ENCODE measurements at places on chromosomes 4 and X. TPM values are rescaled to one million over a fixed set of nuclear protein-coding genes. Genes with fewer than 3 reads are reported as not detected.

Gene KCNIP4
- polyA plus RNA-seq = not detected

Gene RAI2
- 4.2 TPM for polyA plus RNA-seq

Gene REPS2
- 1.7 TPM for polyA plus RNA-seq

Gene ING2
- polyA plus RNA-seq = 9.4 TPM

Gene TMSB15B
- 8.6 TPM for polyA plus RNA-seq

Gene CT45A2
- polyA plus RNA-seq = not detected

- no peaks in the 10 kb centered on the region for H3K36me3 ChIP-seq
- no peak overlapping the region for H3K27ac ChIP-seq
- DNase-seq = no peak
These were observed 172.8 kb downstream of the PDHA2 start for GRCh38 chr4:96012687-96013086.

- peak; percentile 82 for DNase-seq
- peaks cover 17% of the 10 kb centered on the region for H3K4me1 ChIP-seq
- H3K36me3 ChIP-seq = no peaks in the 10 kb centered on the region
- H3K27me3 ChIP-seq = no peaks in the 10 kb centered on the region
These were observed 114.9 kb upstream of the TEX13D start for GRCh38 chrX:124217304-124218251.

GRCh38 chr4:105509714-105510113 lies 35.9 kb upstream of the PPA2 start:
- no peaks in the 10 kb centered on the region for H3K27me3 ChIP-seq
- no peak overlapping the region for H3K27ac ChIP-seq
- no peaks in the 10 kb centered on the region for H3K36me3 ChIP-seq
- no peaks in the 10 kb centered on the region for H3K4me1 ChIP-seq
- H3K4me3 ChIP-seq = no peak overlapping the region

DNA sequence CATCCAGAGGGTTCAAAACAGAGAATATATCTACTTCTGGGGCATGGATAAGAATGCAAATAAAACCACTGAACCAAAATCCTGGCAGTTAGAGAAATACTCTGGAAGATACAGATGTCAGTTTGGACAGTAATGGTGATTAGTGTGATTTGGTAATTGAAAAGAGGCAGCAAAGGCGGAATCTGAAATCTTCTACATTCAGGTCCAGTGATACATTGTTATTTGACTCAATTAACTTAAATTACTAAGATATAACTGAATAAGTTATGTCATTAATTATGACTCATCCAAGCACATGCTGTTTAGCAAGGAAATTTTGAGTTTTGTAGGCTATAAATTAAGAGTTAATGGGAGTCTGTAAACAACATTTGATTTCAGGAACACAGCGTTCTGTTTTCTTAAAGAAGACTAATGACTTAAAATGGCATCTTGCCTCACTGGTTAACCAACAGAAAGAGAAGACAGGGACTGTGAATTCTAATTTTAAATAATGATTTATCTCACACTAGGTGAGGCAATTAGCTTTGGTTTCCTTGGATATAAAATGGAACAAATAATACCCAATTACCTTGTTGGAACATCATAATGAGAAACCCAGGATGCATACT lies 937.1 kb downstream of the PDHA2 start:
- H3K27me3 ChIP-seq = no peaks in the 10 kb centered on the region
- no peak for DNase-seq
- H3K36me3 ChIP-seq = no peaks in the 10 kb centered on the region
- no peak overlapping the region for H3K27ac ChIP-seq

DNA sequence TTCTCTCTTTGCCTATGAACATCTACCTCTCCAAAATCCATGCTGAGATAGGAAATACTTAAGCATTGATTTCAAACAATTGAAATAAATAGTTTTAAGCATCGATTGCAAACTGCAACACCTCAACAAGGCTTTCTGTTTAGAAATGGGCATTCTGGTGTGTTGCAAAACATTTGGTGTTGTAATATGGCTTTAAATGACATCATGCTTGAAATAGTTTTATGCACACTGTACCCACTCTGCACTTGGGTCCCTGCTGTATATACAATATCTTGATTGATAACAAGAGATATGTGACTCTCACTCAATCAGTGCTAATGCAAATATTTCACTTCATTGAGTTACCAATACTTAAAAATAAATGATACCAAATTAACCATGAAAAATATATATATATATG lies 964.9 kb upstream of the GRIA3 start:
- H3K27ac ChIP-seq = no peak overlapping the region
- DNase-seq = no peak
- no peaks in the 10 kb centered on the region for H3K36me3 ChIP-seq
- H3K4me1 ChIP-seq = no peaks in the 10 kb centered on the region
- no peaks in the 10 kb centered on the region for H3K27me3 ChIP-seq

- no peak overlapping the region for H3K4me3 ChIP-seq
- H3K36me3 ChIP-seq = peaks cover 81% of the 10 kb centered on the region
- peaks cover 17% of the 10 kb centered on the region for H3K4me1 ChIP-seq
- DNase-seq = no peak
These were observed 32.2 kb downstream of the RNF4 start for GRCh38 chr4:2501034-2501594.

DNA sequence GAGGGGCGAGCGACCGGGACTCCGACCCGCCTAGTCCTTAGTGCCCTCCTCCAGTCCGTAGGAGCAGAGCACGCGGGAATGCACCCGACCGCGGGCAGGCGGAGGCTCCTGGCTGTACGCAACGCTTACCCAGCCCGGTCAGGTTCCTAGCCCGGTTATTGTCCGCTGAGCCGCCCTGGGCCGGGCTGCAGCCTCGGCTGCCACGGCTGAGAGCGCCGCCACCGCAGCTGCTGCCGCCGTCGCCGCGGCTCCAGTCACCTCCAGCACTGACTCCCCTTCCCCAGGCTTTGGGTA lies at the start of gene AMER1:
Gene AMER1, minus strand, starts transcription at position 268 of the 294 bp plus-strand sequence. CDS start 12,422 bp downstream, outside the sequence.
- no peaks in the 10 kb centered on the region for H3K36me3 ChIP-seq
- peak within 1 kb of the TSS; percentile 92 for H3K27ac ChIP-seq
- no peaks in the 10 kb centered on the region for H3K27me3 ChIP-seq
- H3K4me3 ChIP-seq = peak within 1 kb of the TSS; percentile 62
- H3K4me1 ChIP-seq = peaks cover 26% of the 10 kb centered on the region

DNA sequence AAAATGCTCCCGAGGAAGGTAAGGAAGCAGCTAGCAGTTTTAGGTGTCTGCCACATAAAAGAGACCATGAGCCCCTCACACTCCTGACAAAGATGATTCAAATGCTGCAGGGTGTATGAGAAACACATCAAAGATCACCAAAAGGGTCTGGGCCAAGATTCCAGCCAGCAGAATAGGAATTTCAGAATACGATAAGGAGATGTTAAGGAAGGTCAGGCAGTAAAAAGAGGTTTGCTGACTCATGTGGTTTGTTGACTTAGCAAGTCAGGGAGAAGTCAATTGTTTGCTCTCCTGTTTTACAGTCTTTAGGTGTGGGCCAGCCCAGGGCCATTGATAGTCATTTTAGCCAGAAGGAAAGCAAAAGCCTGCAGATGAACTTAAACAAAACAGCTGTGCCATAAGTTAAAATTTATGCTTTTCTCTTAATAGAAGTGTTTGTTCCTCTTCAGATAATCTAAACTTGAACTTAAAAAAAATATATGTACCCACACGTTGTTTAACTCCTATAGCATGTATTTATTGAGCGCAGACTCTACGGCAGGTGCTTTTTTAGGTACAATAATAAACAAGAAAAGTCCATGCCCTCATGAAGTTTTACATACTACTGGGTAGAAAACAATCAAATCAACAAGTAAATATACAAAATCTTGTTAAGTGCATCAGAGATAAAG lies 115.6 kb downstream of the CAMK2D start:
- no peaks in the 10 kb centered on the region for H3K27me3 ChIP-seq
- H3K4me3 ChIP-seq = no peak overlapping the region
- H3K4me1 ChIP-seq = peaks cover 24% of the 10 kb centered on the region
- no peaks in the 10 kb centered on the region for H3K36me3 ChIP-seq
- peak overlapping the region; percentile 0 for H3K27ac ChIP-seq
